Activated naive CD4-positive, alpha-beta T cell treated with anti-CD3 and anti-CD28 coated beads, Interleukin-2, amount 10 ng/mL, durations not matched to agents 5 hours and 36 hours (primary cell): ENCODE measurements at places on chromosomes 7 and 10. TPM values are rescaled to one million over a fixed set of nuclear protein-coding genes. Genes with fewer than 3 reads are reported as not detected.

Gene AQP1
- 0.14 TPM for total RNA-seq

Gene HOXA11
- total RNA-seq: not detected

Gene CPEB3
- 2.3 TPM for total RNA-seq

Gene PNLIP
- total RNA-seq: not detected

Gene POU6F2
- total RNA-seq: not detected

Gene FKBP6
- total RNA-seq: not detected

Gene NACAD
- total RNA-seq: not detected

Gene MRM2
- 22.4 TPM for total RNA-seq

Gene SDK1
- 0.07 TPM for total RNA-seq

Gene UBTD1
- 1.4 TPM for total RNA-seq

Gene OR9A2
- not detected for total RNA-seq

Gene SPDYE16
- 0.36 TPM for total RNA-seq

Gene TMEM176A
- not detected for total RNA-seq

Gene FGL2
- total RNA-seq: 0.86 TPM

Gene ALDH18A1
- total RNA-seq: 51.4 TPM

Gene SLC18A3
- total RNA-seq: not detected

Gene PCLO
- not detected for total RNA-seq

Gene NPTX2
- total RNA-seq: not detected

Gene VPS37D
- total RNA-seq: 0.41 TPM

Gene ATP5MK
- 253 TPM for total RNA-seq

Gene LCOR
- total RNA-seq: 28.7 TPM

Gene ITIH5
- total RNA-seq: not detected

Gene NT5C3A
- total RNA-seq: 46.1 TPM

Gene PPP2R2D
- total RNA-seq: 39.4 TPM

Gene AOAH
- total RNA-seq: 4.5 TPM

Gene FRMPD2
- total RNA-seq: not detected

Gene OR2A42
- total RNA-seq: 0.10 TPM

Gene NODAL
- total RNA-seq: 0.15 TPM

Gene JCAD
- 0.43 TPM for total RNA-seq

Gene CYP2C19
- not detected for total RNA-seq

Gene C10orf62
- total RNA-seq: not detected

Gene TMEM178B
- 1.2 TPM for total RNA-seq

Gene GPR26
- not detected for total RNA-seq

Gene PKD2L1
- not detected for total RNA-seq

Gene SP4
- 35.2 TPM for total RNA-seq

Gene GSTO2
- 0.86 TPM for total RNA-seq

Gene PNLIPRP1
- not detected for total RNA-seq

Gene SYT15
- 0.75 TPM for total RNA-seq

Gene WNT2
- total RNA-seq: not detected

Gene CFTR
- not detected for total RNA-seq

Gene HUS1
- 35.8 TPM for total RNA-seq

Gene PNPLA8
- 19.7 TPM for total RNA-seq

Gene INA
- total RNA-seq: 0.10 TPM

Gene GIMAP8
- 40.6 TPM for total RNA-seq
